HCEC 1CT (cell line): ENCODE measurements at places on chromosomes 7 and 10.

GRCh38 chr7:88146616-88147015, 73.2 kb downstream of the SRI start:
- DNase-seq: no peak

- no peak for DNase-seq
These were observed 271.0 kb downstream of the MTERF1 start for GRCh38 chr7:91609525-91609924.

GRCh38 chr7:33868166-33868565, 37.2 kb upstream of the BMPER start:
- peak; percentile 57 for DNase-seq

GRCh38 chr7:873367-874002, 2.9 kb upstream of the GET4 start:
- peak; percentile 73 for DNase-seq

DNA sequence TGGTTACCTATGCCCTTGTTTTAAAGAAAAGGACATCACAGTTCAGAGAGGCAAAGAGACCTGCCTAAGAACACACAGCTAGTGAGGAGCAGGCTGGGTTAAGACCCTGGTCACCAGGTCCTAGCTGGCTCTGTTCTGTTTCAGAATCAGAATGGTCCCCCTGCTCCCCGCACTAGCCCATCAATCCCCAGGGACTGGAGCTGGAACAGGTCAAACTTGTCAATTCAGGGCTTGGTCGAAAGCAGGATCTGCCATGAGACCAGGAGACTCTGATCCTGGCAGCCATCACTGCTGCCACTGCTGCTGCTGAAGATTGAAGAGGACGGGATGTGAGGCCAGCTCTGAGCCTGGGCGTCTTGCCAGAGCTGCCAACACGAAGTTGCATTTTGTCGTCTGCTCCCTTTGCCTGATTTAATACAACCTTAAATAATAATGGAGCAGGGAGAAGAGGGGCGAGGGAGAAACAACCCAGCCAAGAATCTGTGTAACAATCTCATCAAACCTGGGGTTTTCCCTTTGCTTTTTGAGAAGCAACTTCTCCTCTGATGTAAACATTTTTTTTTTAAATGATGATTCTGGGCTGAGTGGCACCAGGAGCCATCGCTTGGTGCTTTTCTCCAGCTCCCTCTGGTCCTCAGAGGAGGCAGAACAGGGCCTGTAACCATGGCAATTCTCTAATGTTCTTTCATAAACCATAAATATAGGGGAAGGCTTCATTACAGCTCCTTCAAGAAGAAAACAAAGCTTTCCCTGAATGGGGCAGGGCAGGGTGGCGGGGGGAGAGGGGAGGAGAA, 119.0 kb upstream of the SORCS3 start:
- DNase-seq: no peak

DNA sequence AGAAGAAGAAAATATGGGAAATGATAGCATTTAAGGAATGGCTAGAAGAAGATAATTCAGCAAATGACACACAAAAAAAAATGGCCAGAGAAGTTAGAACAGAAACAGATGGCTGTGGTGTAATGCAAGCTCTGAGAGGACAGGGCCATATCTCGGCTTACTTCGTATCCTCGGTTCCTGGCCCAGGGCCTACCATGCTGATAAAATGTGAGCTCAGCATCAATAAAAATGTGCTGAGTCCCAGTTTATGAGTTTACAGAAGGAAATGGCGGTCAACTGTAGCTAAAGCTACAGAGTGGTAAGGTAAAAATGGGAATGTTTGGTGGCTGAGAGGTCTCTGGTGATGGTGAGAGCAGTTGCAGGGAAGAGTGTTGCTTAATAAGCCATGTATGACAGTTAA, 40.8 kb downstream of the HBP1 start:
- no peak for DNase-seq

GRCh38 chr10:116296291-116296721, 23.3 kb upstream of the GFRA1 start:
- no peak for DNase-seq

GRCh38 chr7:101943889-101944600, 126.6 kb downstream of the CUX1 start:
- no peak for DNase-seq

DNA sequence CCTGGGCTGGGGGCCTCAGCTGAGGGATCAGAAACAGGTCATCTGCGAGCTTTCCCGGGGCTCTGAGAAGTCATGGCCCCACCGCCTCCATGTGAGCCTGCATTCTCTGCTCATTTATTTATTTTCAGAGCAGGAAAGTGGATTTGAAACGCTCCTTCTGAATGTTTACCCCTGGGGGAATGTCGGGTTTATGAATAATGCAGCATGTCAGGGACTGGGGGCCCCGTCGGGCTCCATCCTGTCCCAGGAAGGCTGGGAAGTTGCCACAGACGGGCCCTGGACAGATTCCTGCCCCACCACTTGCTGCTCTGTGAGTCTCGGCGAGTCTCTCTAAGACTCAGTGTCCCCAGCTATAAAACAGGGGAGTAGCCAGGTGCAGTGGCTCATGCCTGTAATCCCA, 11.9 kb upstream of the GTF2IRD1 start:
- no peak for DNase-seq
